A549 treated with Hydrocortisone at 1 μM for 4 hours (cell line): ENCODE measurements at places on chromosomes 11 and 22. TPM values are rescaled to one million over a fixed set of nuclear protein-coding genes. Genes with fewer than 3 reads are reported as not detected.

The KCNJ1 gene
- total RNA-seq, result 0.03 TPM in 1 of 5 replicates, not detected in the others

The RBMXL2 gene
- not detected in 5 replicates for total RNA-seq

The NFAM1 gene
- total RNA-seq, result 0.01 TPM in 1 of 5 replicates, not detected in the others

The ADAMTS15 gene
- 5.3 to 8.2 TPM (median 7.5 TPM) in 5 replicates for total RNA-seq

The UEVLD gene
- 17.3 to 27.0 TPM (median 20.4 TPM) in 5 replicates for total RNA-seq

The NXPE4 gene
- not detected in 5 replicates for total RNA-seq

The C11orf86 gene
- 45.5 to 81.5 TPM (median 70.4 TPM) in 5 replicates for total RNA-seq

The C11orf42 gene
- total RNA-seq, result not detected in 5 replicates

The PDE2A gene
- total RNA-seq, result 1.3 to 2.3 TPM (median 1.9 TPM) in 5 replicates

The MPPED1 gene
- 0.03 to 0.07 TPM in 2 of 5 replicates, not detected in the others for total RNA-seq

The NCR3LG1 gene
- total RNA-seq, result 1.7 to 3.7 TPM (median 2.2 TPM) in 5 replicates

The GRK2 gene
- 34.1 to 36.3 TPM (median 34.1 TPM) in 5 replicates for total RNA-seq

The CCDC73 gene
- total RNA-seq, result 0.03 to 0.07 TPM in 2 of 5 replicates, not detected in the others

The SLC16A8 gene
- total RNA-seq, result not detected in 5 replicates

The FREY1 gene
- 0.29 to 0.59 TPM (median 0.32 TPM) in 5 replicates for total RNA-seq

The OR4A16 gene
- total RNA-seq, result not detected in 5 replicates

The POU2AF3 gene
- total RNA-seq, result 1.0 to 1.5 TPM (median 1.4 TPM) in 5 replicates

The CARD16 gene
- total RNA-seq, result 0.15 to 0.25 TPM in 2 of 5 replicates, not detected in the others

The DNAJB13 gene
- total RNA-seq, result 0.47 to 0.87 TPM (median 0.68 TPM) in 5 replicates

The KIAA0930 gene
- 67.7 to 79.7 TPM (median 73.3 TPM) in 5 replicates for total RNA-seq

The KRTAP5-1 gene
- total RNA-seq, result not detected in 5 replicates

The ANO5 gene
- 1.1 to 2.2 TPM (median 1.5 TPM) in 5 replicates for total RNA-seq

The OR10A2 gene
- total RNA-seq, result not detected in 5 replicates

The PELI3 gene
- total RNA-seq, result 4.3 to 5.3 TPM (median 4.7 TPM) in 5 replicates

The CLDN5 gene
- total RNA-seq, result not detected in 5 replicates

The TTC38 gene
- 12.6 to 17.6 TPM (median 13.5 TPM) in 5 replicates for total RNA-seq

The LRRC74B gene
- 0.02 to 0.07 TPM (median 0.07 TPM) in 3 of 5 replicates, not detected in the others for total RNA-seq

The RASGRP2 gene
- total RNA-seq, result 0.97 to 2.1 TPM (median 1.5 TPM) in 5 replicates

The DDI1 gene
- not detected in 5 replicates for total RNA-seq

The INS gene
- not detected in 5 replicates for total RNA-seq

The PKP3 gene
- 29.7 to 39.3 TPM (median 38.3 TPM) in 5 replicates for total RNA-seq

The TRIM49 gene
- total RNA-seq, result 0.05 to 0.12 TPM (median 0.10 TPM) in 3 of 5 replicates, not detected in the others

The KDM2A gene
- 42.3 to 51.2 TPM (median 43.7 TPM) in 5 replicates for total RNA-seq

The TUB gene
- 5.0 to 7.4 TPM (median 6.1 TPM) in 5 replicates for total RNA-seq

The OR2AG2 gene
- 0.07 to 0.20 TPM in 2 of 5 replicates, not detected in the others for total RNA-seq

The SCGB1A1 gene
- total RNA-seq, result not detected in 5 replicates

The GPHA2 gene
- not detected in 5 replicates for total RNA-seq

The NCAPD3 gene
- 20.0 to 24.3 TPM (median 23.4 TPM) in 5 replicates for total RNA-seq

The CPT1A gene
- total RNA-seq, result 26.7 to 34.4 TPM (median 30.6 TPM) in 5 replicates

The TRPM5 gene
- not detected in 5 replicates for total RNA-seq

The GAB2 gene
- total RNA-seq, result 3.0 to 5.6 TPM (median 4.3 TPM) in 5 replicates

The SCN4B gene
- total RNA-seq, result 0.06 to 0.21 TPM (median 0.07 TPM) in 4 of 5 replicates, not detected in the other
